ENCODE measurements at places on chromosomes 12 and 14.

DNA sequence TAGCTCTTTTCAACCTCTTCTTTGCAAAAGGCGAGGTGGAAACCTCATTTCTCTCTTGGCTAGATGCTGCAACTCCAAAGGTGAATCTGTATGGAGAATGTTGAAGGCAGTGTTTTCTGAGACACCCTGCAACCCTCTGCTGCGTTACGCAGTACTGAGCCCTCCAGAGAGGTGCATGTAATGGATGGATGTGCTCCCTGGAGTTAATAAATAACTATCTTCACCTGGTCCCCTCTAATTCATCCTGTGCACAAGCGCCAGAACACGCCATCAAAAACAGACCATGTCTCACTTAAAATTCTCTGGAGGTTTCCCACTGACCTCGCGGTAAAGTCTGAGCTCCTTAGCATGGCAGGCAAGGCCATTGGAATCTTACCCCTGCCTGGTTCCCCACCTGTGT is 234.4 kb upstream of the PWP1 start:
- no peak for DNase-seq

- DNase-seq = peak; percentile 58
Observed at GRCh38 chr12:57904848-57905811, 36.2 kb upstream of the ATP23 start.

- DNase-seq = no peak
Observed at GRCh38 chr14:46973295-46973694, 321.7 kb upstream of the RPL10L start.

DNA sequence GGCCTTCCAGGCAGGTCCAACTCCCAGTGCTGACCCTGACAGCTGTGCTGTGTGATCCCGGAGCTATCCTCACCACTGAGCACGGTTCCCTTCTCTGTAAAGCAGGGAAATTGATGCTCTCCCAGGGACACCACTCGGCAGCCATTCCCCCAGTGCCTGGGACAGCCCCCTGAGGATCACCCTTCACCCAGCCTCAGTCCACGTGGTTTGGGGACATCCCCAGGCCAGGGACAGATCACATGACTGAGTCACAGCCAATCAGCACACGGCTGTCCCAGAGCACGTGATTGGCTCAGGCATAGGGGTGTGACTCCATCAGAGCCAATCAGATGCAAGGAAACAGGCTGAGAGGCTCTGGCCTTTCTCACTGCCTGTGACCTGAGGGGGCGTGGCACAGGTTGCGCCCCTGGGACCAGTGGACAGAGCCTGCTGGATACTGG is 68.8 kb upstream of the SFSWAP start:
- DNase-seq = no peak

- DNase-seq = no peak
Observed at GRCh38 chr12:3117591-3118015, 40.4 kb downstream of the TSPAN9 start.

DNA sequence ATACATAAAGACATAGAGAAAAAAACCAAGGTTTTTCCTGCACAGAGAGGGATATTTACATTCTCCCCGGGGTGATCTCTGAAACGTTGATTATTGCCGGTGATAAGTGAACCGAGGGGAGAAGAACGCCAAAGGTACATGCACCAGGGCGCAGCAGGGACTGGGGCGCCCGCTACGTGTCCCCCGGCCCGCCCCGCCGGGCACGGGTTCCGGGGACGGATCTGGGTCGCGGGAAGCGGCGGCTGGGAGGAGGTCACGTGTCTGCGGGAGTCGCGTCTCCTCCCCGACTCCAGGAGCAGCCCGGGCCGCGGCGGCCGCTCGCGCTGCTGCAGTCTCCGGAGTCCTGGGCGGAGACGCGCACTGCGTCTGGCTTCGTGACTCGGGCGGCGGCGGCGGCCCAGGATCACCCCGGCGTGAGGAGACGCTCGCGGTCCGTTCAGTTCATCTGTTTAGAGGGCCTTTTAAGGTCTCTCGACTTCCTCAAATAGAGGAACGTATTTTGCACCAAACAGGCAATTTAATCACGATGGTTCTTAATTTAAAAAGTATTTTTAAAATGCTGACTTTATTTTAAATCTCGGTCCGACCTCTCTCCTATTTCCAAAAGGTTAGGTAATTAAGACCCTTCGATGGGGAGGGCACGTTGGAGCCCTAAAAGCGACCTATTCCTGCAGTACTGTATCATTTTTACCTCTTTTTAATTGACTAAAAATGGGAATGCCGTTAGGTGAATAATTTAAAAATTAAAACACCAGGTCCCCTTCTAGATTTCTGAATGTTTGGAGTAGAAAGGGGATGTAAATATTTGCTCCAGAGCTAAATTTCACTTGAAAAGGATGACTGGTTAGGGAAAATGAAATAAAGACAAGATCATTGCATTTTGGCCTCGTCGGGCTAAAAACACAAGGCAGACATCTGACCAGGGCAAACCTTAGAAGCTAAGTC is 1.8 kb upstream of the BHLHE41 start:
- no peak for DNase-seq

DNA sequence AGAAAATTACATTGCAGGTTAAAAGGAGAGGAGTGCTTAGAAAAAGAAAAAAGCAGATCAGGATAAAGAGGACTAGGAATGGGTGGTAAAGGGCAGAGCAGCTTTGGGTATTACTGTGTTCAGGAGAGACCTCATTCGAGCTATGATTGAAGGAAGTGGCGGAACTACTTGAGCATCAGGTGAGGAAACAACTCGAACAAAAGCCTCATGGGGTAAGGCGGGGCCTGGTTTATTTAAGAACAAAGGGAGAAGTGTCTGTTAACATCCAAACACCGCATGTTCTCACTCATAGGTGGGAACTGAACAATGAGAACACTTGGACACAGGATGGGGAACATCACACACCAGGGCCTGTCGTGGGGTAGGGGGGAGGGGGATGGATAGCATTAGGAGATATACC is 444.6 kb upstream of the CCDC196 start:
- no peak for DNase-seq

- no peak for DNase-seq
Observed at GRCh38 chr14:96863327-96863985, 66.3 kb downstream of the VRK1 start.
